IPS-NIHi11 (cell line): ENCODE measurements at places on chromosomes 5 and 9.

GRCh38 chr5:160199410-160199911 is 29.8 kb upstream of the FABP6 start:
- DNase-seq = peak; percentile 92

DNA sequence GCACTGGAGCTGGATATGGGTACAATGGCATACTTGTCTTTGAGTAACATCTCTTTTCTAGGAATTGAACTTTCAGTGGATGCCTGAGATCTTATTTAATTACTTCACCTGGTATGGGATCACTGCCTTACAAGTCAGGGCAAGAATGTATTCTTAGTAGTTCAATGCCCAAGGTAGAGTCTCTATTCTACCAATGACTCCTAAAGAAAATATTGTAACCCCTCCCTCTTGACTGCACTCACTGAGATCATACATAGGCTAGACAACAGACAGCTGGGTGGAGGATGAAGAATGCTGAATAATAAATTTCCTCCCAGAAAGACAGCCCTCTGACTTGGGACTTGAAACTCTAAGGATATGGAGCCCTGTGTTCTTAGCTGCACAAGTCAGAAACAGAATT is 1216.3 kb upstream of the ACO1 start:
- DNase-seq = no peak

DNA sequence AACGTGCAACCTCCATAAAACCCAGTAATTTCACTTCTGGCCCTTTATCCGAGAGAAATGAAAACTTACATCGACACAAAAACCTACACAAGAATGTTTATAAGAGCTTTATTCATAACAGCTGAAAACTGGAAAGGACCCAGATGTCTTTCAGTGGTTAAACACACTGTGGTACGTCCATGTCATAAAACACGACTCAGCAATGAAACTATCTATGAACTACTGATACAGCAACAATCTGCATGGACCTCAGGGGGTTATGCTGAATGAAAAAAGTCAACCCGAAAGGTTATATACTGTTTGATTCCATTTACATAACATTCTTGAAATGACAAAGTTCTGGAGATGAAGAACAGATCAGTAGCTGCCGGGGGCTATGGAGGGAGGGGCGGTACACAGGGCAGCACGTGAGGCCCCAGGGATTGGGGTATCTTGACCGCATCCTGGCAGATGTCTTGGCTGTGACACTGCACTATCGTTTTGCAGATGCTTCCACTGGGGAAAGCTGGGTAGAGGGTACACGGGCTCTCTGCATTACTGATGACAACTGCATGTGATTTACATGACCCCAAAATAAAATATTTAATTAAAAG is 4.1 kb downstream of the CCDC127 start:
- DNase-seq = no peak

GRCh38 chr5:171712616-171713015 is 73.0 kb upstream of the SMIM23 start:
- DNase-seq = no peak

DNA sequence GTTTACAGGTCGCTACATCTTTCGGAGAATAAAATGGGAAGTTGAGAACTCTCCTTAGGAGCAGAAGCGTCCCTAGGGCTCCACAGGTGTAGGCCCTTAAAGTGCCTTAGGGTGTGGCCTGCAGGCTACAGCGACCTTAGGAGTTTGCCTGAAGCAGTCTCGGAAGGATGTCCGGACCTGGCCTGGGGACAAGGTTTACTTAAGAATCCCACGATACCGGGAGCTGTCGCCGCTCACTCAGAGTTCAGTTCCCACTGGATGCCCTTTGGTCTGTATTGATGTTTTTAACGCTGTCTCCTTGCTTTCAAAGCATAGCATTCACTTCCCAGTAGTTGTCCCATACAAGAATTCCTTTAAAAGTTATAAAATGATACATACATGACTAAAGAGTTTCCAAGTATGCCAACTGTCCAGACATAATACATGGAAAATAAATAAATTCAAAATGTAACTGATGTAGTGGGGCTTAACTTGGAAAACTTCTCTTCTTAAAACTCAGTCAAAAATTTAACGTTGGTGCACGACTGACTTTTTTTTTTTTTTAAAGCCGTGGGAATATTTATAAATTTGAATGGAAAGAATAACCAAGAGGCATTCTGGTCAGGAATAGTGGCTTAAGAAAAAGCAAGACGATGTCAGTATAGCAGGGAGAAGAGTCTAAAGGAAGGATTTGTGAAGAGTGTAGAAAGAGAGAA is 848 bp downstream of the RAD50 start:
- DNase-seq = peak; percentile 55

DNA sequence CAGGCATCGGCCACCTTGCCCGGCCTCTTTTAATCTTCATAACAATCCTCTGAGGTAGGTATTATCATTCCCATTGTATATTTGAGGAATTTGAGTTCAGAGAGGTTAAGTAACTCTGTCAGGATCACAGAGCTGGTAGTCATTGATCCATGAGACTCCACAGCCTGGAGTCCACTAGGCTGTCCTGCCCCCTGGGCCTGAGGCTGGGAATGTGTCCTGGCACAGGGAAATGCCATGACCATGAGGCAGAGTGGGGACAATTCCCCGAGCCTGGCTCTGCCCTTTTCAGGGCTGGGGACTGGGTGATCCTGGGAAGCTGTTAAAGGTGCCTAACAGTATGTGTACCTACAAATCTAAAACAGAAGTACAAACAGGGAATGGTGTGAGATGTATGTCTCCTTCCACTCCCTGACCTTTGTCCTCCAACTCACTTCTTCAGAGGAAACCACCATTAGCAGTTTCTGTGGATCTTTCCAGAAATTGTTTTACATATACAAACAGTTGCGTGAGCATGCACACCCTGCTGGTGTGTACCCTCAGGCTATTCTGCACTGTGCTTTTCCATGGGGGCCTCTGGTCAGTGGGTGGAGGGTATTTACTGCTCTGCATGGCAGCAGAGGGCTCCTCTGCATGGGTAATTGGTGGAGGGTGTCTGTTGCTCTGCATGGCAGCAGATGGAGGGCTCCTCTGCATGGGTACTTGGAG is 53.8 kb downstream of the NDST1 start:
- DNase-seq = no peak

DNA sequence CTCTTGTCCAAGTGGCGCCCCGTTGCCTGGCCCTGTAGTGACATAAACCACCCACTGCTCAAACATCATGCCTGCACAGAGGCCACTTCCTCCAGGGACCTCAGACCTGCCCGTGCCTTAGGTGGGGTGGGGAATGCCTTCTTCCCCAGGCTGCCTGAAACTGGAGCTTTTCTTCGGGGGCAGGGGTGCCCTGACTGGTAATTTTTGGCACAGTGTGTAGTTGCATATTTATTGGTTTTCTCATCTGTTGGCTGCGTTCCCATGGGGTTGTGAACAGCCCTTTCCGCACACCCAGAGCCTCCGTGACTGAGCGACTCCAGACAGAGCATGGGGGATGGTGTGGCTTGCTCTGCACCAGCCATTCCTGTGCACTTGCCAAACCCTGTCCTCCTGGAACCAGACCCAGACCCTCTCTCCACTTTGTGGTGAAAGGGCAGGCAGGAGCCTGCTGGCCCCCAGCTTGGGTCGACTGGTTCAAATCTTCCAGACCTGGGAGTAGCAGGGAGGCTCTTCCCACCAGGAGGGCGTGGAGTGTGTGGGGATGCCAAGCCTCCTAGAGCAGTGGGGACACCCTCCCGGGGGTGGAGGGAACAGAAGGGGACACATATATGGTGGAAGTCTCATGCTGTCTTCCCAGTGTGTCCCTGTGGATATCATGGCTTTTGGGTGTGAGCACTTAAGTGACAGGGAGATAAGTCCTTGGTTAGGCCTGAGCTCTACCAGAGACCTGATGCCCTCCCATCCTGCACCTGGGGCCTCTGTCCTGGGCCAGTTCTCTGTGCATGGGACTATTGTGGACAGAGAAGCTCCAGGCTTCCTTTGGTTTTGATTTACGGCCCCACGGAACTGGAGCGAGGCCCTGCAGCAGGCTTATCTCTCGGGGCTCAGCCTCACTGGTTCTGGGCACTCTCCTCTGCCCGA is 39.6 kb downstream of the WNK2 start:
- peak; percentile 54 for DNase-seq

- no peak for DNase-seq
These were observed 181.9 kb upstream of the ADRA1B start for GRCh38 chr5:159734366-159734765.

- no peak for DNase-seq
These were observed 410.2 kb upstream of the IRX2 start for GRCh38 chr5:3161672-3162071.

DNA sequence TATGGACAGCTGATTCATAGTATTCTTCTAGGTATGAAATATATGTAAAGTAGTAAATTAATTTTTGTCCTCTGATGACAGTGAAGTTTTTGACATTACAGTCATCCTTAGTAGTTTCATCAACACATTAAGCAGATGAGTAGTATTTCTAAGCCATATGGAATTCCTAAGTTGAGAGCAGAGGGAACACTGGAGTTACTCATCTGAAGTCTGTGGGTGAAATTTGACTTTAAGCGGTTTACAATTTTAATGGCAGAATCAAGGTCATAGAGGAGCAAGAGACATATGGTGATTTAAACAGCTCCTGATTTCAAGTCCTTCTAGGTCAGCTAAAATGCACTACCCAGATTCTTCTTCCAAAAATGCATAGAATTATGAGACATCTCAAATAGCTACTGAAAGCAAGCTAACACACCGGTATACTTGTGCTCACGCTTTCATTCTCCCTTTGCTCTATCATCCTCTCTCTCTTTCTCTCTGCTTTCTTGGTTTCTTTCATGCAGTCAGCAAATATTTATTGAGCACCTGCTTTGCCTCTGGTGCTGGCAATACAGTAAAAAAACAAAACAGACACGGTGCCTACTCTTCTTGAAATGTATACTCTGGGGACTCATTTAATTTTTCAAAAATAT is 235.9 kb downstream of the FER start:
- no peak for DNase-seq

DNA sequence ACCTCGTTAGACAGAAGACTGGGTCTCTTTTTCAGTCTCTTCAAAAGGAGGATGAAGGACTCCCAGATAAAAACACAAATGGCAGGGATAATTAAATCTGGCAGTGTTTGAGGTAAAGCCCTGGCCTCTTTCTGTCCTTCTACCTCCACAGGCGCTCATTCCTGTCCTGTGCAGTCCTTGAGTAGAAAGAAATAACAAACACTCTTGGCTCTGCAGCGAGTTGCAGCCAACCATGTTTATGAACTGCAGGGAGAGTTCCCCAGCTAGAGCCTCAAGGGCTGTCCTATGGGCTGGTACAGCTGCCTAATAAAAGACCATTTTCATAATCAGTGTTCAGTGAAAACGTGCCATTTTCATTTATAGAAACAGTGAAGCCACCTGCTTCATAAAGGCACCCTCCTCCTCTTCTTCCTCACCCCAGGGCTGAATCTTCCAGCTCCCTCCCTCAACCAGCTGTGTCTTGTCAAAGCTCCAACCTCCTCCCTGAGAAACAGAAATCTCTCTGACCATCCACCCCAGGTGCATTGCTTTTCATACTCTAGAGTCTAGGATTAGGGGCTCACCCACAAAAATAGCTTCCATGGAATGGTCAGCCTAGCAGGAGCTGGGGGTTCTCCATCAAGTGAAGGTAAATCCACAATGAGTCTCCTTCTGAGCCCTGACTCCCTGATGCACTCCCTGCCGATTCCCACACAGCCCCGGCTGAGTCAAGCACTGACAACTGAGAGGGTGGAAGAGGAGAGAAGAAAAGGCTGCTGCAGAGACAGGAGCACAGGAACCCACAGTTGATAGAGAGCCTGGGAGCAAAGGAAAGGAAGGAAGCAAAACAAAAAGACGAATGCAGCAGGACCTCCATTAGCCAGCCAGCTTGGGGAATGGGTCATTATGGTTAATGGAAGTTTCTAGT is 150.7 kb downstream of the CMYA5 start:
- DNase-seq = no peak

GRCh38 chr9:79166005-79166404 is 405.8 kb upstream of the TLE4 start:
- DNase-seq = no peak

- DNase-seq = no peak
These were observed 7.9 kb upstream of the ANKHD1 start for GRCh38 chr5:140393738-140394137.

- DNase-seq = no peak
These were observed 141.3 kb upstream of the ZNF618 start for GRCh38 chr9:113734826-113735225.

- no peak for DNase-seq
These were observed 51.5 kb downstream of the GCNT1 start for GRCh38 chr9:76510446-76510845.

DNA sequence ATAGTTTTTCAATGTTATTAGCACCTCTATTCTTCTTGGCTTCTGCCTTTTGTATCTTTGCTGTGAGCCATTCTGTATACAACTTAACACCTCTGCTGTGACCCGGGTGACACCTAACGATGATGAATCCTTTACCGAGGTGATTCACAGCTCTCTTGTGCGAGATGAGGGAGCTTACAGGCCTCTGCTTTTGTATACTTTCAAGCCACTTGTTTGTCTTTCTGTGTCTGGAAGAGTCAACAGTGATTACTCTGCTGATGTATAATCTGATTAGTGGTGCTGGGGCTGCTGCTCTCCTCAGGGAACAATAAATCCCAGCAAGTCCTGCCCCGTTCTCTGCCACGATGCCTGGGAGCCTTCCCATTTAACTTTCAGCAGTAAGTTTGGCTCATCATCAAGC is 442.9 kb upstream of the SGCD start:
- DNase-seq = no peak

GRCh38 chr5:113607361-113607760 is 93.9 kb downstream of the YTHDC2 start:
- DNase-seq = no peak

DNA sequence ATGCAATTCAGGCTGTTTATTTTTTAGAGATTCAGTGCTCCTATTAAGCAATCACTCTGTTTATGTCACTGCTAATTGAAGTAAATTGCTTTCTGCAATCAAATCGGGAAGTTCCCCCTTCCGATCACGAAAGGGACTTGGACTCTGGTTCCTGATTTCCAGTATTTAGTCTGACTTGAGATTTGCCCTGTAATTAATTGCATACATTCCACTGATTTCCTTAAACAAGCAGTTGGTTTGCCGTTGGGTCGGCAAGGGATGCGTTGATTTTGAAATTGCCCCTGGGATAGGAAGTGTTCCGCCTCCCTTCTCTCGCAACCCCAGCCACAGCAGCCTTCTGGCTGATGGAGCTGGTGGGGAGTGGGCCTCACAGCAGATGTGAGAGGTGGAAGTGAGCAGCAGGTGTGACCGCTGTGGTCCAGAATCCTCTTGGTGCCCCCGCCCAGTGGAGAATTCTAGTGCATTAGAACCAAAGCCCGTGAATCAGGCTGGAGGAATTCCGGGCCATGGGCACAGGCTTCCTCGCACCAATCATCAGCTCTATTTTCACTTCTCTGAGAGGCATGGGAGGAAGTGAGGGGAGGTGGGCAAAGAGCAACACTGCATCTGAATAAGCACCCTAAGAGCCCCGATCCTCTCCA is 102.5 kb downstream of the SPRY4 start:
- no peak for DNase-seq
